ENCODE measurements at places on chromosomes 16 and 17. TPM values are rescaled to one million over a fixed set of nuclear protein-coding genes. Genes with fewer than 3 reads are reported as not detected.

- DNase-seq, result peak; percentile 22
Measured at GRCh38 chr16:68737730-68738629, 888 bp downstream of the CDH1 start.

DNA sequence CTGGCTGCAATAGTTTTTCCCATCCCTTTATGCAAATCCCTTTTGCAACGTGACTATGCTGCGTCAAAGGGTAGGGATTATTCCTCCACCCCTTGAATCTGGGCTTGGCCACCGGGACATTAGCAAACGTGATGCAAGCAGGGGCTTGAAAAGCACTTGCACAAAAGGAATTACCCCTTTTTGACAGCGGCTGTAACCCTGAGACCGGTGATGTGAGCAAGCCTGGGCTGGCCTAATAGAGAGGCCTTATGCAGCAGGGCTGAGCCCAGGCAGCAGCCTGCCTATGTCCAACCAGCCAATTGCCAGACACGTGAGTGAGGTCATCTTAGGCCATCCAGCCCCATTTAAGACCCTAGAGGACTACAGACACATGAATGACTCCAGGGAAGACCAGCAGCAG is 30.4 kb upstream of the PAFAH1B1 start:
- no peak for DNase-seq

DNA sequence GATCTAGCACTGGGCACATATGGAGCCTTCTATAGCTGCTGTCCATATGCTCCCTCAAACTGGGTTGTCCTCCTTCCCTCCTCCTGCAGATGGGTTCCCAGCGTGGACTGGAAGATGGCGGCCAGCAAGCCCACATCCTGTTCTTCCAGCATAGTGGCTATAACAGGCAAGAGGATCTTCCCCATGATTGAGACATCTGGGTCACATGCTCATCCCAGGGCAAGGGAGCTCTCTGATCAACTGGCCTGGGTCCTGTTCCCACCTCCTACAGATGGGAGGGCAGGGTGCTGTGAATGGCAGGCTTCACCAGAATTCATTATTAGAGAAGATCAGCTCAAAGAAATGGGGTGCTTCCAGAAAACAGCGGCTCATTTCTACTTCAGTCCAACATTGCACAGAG is 210.2 kb downstream of the PARN start:
- DNase-seq, result no peak

DNA sequence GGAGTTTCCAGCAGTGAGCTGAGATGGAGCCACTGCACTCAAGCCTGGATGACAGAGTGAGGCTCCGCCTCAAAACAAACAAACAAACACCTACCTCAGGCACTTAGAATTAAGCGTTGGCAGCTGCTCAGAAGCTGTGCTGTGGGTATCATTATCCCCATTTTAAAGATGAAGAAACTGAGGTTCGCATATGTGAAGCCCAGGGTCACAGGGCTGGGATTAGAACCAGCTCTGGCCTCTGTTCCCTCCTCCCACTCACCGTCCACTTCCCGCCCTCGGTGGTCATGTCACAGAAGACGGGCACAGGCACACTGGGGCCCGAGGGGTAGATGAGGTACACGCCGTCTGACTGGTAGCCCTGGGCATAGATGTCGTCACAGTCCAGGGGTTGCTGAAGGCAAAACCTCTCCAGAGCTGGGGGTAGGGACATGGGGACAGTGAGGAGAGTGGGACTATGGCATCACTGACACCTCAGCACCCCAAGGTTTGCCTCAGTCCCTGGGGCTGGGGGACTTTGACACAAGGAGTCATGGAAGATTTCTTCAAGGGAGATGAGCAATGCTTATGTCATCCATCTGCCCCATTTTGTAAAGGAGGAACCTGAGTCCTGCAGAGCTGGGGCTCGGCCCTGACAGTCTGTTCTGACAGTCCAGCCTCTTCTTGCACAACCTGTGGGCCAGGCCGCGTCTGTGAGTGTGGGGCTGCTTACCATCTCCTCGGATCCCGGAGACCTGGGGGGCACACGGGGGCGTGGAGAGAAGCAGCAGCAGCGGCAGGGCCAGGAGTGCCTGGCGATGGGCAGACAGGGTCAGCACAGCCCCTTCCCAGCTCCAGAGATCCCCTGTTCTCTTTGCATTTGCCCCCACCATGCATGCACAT is 700 bp downstream of the MFAP4 start:
- no peak for DNase-seq

PSMD12 gene
- polyA plus RNA-seq, result 36.6 TPM

ANTKMT gene
- polyA plus RNA-seq, result 5.3 TPM

DNA sequence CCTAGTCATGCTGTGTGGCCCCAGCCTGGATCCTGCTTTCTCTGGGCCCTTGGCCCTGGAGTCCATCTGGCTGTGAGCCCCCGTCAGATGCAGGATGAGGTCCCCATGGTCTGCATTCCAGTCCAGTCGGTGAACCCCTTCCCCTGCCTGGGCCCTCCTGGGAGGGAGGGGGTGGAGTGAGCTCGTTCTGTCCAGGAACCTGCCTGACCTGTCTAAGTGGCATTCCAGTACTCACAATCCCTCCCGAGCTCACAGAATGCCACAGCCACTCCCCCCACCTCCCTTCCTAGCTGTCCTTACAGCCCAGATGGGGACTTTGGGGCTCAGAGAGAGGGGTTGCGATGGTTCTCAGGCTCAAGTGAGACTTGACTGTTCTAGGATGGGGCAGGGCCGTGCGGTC is 15.5 kb downstream of the SPNS2 start:
- peak; percentile 71 for DNase-seq
